Kidney (tissue), 22 donors: ENCODE measurements at places on chromosomes 4 and X. TPM values are rescaled to one million over a fixed set of nuclear protein-coding genes. Genes with fewer than 3 reads are reported as not detected.

The PDLIM3 gene
- 10.8 TPM for polyA plus RNA-seq

The SOD3 gene
- polyA plus RNA-seq, result 111 TPM

The CPEB2 gene
- 7.9 TPM for polyA plus RNA-seq

The LNX1 gene
- polyA plus RNA-seq, result 10.2 TPM

The ZCCHC18 gene
- 3.3 TPM for polyA plus RNA-seq

The LDB2 gene
- 26.9 TPM for polyA plus RNA-seq

The BCAP31 gene
- 246 TPM for polyA plus RNA-seq

DNA sequence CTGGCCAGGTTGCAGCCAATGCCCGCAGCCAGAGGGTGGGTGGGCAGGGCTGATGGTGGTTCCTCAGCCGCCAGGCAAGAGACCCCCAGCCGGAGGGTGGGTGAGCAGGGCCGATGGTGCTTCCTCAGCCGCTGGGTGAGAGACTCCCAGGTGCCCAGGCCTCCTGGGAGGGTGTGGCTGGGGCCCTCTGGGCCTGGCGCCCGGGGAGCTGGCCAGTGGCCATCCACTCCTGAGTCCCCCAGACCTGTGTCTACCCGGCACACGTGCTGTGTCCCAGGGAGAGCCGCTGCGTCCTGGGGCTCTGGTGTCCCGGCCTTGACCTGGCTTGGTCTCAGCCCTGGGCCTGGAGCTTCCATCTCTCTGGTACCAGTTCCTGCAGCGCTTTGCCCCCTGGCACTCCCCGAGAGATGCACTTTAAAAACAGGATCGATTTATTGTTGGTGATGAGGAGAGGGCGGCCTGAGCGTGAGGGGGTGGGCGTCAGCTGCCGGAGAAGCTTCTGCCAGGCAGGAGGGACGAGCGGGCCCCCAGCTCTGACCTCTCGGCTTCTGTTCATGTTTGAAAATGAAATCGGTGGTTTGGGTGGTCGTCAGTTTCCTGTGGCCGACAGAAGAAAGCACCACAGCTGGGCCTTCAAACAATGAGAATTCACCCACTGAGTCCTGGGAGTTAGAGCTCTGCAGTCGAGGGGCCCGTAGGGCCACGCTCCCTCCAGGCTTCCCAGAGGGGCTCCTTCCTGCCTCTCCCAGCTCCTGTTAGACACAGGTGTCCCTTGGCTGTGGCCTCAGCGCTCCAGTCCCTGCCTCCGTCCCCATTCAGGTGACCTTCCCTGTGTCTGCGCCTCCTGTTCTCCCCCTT is 6.5 kb downstream of the DOK7 start:
- no peak for DNase-seq

DNA sequence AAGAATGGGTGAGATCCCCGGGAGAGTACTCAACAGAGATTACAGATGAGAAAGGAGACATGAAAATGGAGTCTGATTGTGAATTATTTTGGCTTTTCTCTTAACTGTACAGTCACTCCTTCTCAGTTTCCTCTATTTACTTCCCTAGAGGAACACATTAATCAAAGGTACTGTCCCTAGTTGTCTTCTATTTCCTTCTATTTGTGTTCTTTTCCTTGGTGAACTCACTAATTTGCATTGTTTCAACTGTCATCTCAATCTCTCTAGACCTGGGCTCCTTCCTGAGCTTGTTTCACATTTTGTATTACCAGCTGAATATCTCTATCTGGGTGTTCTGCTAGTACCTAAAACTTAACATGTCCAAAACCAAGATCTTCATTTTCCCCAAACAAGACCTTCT is 59.8 kb downstream of the ABCB7 start:
- no peak for DNase-seq

DNA sequence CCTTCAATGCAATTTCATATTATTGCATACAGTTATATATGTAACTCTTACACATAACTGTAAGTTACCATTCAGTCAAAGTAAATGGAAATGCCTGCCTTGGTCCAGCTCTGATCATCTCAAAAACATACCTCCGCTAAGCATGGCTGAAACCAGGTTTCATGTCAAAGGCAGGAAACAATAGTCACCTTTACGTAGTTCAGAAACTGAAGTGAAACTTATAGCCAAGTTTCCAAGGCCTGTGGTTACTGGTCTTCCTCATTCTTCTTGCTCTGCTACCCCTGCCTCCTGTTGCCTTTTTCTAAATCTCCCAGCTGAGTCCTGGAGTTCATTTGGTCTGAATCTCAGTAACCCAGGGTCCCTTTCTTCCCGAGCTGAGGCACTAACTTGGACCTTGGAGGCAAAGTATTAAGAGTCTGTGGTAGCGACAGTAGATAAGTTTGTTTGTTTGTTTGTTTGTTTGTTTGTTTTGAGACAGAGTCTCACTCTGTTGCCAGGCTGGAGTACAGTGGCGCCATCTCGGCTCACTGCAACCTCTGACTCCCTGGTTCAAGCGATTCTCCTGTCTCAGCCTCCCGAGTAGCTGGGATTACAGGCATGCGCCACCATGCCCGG is 30.8 kb downstream of the DAPP1 start:
- DNase-seq, result no peak

GRCh38 chr4:172356016-172356415 is 542.8 kb downstream of the GALNTL6 start:
- no peak for DNase-seq

GRCh38 chr4:32061916-32062315 is 1341.7 kb downstream of the PCDH7 start:
- no peak for DNase-seq

GRCh38 chr4:146049802-146050201 is 111.2 kb upstream of the ZNF827 start:
- no peak for DNase-seq

DNA sequence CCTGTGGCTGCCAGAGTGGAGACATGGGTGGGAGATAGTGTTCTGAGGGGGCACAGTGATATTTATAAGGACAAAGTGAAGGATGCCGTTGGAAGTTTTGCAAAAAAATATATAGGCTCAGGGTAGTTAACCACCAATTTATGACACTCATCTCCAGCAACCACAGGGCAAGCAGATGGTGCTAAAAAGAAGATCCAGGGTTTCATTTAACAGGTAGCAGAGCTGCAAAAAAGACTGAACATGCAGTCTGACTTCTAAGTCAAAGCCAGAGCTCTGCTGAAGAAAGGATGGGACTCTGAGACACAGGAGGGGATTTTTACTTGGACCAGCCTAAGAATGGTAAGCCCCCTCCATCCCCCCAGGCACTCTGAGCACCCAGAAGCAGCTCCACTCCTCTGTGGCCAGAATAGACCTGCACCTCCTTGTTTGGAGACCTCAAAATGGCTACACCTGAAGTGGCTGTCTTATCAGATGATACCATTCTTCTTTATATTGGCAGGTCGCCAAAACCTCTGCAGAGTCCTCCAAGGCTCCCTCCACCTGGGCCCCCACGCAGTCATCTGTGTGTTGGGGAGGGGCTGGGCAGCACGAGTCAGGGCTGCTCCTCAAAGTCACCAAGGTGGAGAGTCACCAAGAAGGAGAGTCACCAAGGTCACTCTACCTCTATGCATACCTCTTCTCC is 161.4 kb upstream of the FAM9B start:
- DNase-seq, result no peak

DNA sequence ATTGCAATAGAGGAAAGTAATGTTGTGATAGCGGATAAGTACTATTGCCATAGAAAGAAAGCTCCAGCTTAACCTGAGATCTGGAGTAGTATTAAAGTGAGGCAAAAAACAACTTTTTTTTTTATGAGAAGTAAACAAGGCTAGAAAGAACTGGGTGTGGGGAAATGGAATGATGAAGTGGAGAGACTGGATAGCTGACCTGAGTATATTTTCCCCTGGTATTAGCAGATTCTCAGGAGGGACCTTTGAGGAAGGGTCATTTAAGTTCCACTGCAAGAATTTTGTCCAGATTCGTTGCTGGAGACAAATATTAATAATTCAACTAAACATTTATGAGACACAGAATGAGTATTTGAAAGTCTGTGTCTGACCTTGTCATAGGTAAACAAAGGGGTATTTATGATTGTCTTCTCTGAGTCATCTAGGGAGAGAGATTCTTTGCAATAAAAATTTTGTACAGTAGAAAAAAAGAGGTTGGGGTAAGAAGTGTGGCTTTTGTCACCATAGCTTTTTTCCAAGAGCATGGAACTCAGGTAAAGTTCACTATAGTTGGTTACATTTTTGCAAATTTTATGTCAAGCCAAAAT is 2095.9 kb downstream of the ARAP2 start:
- no peak for DNase-seq

DNA sequence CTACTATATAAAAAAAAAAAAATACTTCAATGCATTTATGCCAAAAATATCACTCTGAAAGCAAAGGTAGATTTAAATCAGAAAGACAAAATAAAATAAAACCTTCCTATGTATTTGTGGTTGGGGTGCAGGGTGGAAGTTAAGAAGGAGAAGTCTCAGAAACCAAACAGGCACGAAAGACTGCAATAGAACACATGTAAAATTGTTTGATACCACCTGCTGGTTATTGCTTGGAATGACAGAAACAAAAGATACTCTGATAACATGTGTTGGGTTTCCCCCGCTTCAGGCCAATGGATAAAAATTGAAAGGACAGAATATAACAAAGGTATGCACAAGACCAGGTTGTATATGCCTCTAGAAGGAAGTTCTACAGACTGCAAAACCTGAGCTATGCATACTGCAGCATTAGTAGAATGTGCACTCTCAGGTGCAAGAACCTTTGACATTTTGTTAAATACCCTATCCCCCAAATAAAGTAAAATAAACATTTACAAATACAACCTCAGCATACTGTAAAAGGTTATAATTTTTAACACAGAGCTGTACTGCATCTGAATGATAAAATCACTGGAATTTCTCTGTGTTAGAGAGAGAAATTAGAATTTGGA is 118.8 kb downstream of the GABRA2 start:
- DNase-seq, result no peak

GRCh38 chrX:97039363-97040029 is 155.8 kb downstream of the RPA4 start:
- DNase-seq, result no peak

GRCh38 chr4:74755486-74755885 is 38.8 kb downstream of the BTC start:
- DNase-seq, result no peak

- no peak for DNase-seq
Measured at GRCh38 chr4:26084414-26084813, 170.4 kb downstream of the SMIM20 start.

DNA sequence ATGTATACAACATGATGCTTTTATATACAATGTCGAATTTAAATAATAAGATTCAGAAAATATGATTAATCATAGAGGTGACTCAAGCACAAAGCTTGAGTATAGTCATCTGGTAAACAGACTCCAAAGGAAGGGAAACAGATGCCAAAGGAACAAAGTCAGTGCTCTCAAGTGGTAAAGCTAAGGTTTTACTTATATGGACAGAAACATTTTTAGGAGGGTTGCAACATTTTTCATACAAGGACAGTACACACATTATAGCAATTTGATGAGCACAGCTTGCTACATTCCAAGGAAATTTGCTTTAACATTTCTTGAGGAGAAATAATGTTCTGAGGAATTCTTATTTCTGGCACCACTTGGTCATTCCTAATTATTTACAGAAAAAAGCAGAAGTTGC is 333.4 kb upstream of the AADAT start:
- no peak for DNase-seq
